Activated naive CD4-positive, alpha-beta T cell (primary cell): ENCODE measurements at places on chromosomes 5 and 9.

- no peak for DNase-seq
Measured at GRCh38 chr9:136022731-136023409, 61.7 kb upstream of the UBAC1 start.

DNA sequence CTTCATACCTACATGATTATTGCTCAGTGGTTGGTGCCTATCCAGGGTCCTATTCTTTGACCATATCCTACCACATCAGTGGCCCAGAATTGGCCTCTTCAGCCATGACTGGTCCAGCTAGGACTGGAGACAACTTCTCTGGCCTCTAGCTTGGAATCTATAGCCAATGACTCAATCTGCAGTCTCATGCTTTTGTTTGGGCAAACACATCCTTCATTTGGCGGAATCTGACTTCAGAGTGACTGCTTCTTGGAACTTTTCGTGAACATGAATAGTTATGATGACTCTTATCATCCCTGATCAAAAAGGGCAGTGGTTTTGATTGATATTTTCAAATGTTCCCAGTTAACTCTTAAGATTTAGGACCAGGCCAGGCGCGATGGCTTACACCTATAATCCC, 134.1 kb downstream of the PAPPA start:
- DNase-seq: no peak

DNA sequence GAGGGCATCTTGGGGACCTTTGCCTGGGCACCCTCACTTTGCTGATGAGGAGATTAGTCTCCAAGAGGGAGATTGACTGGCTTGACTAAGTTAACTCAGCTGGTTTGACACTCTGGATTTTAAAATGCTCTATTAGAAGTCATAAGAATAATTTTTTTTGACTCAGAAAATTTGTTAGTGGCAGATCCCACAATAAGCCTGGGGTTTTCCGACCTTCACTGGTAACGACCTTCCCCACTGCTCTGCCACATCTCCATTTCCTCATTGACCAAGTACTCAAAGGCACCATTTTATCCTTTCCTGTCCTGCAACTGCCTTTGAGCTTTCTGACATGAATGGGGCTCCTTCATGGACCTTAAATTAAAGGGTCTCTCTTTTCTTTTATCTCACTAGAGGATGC, 67.0 kb downstream of the ARHGEF28 start:
- DNase-seq: no peak

GRCh38 chr5:143016777-143017516, 246.8 kb downstream of the ARHGAP26 start:
- peak; percentile 2 for DNase-seq

- peak; percentile 48 for DNase-seq
Measured at GRCh38 chr9:99253772-99254431, 31.8 kb downstream of the SEC61B start.

- no peak for DNase-seq
Measured at GRCh38 chr5:35745660-35746059, 111.0 kb upstream of the IL7R start.

- DNase-seq: no peak
Measured at GRCh38 chr5:36694351-36694750, 87.9 kb downstream of the SLC1A3 start.
